ENCODE measurements at places on chromosomes 13 and 19. TPM values are rescaled to one million over a fixed set of nuclear protein-coding genes. Genes with fewer than 3 reads are reported as not detected.

TNNI3 gene
- 7,701 TPM for total RNA-seq

ERICH4 gene
- total RNA-seq: not detected

DNA sequence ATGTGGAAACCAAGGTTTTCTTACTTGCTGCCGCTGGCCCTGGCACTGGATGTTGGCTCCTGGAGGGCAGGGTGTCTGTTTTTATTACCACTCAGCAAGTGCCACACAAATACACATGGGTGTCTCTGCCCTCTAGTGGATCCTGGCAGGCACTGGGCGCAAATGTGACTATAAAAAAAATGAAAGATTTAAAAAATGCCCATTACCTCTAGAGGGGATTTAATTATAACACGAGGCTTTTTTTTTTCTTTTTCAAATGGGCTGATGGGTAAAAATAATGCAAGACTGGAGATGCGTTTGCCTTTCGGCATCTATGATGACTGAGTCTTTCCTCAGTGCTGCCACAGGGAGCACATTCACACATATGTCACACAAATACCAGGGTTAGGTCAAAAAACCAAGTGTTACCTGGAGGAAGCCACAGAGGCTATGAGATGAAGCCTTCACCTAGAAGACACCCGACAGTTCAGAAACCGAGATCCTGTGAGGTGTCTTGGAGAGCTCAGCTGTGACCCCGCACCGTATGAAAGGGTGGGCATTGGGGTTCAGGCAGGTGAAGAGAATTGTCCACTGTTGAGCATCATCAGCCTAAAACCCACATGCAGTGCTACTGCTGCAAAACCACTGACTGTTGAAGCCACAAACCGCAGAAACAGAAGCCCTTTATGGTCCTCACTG, 25.7 kb downstream of the CHAMP1 start:
- DNase-seq: peak; percentile 18
- no peak overlapping the region for H3K27ac ChIP-seq
- H3K4me3 ChIP-seq: no peak overlapping the region
- H3K36me3 ChIP-seq: no peaks in the 10 kb centered on the region
- H3K27me3 ChIP-seq: no peaks in the 10 kb centered on the region

RNF17 gene
- total RNA-seq: not detected

GRCh38 chr13:110463156-110463555, 98.4 kb downstream of the RAB20 start:
- H3K27ac ChIP-seq: no peak overlapping the region
- no peaks in the 10 kb centered on the region for H3K4me1 ChIP-seq
- H3K36me3 ChIP-seq: peaks cover 100% of the 10 kb centered on the region
- no peak overlapping the region for H3K4me3 ChIP-seq
- no peak for DNase-seq

TEKTIP1 gene
- total RNA-seq: not detected

RGCC gene
- total RNA-seq: 45.8 TPM

FFAR3 gene
- total RNA-seq: not detected

PCP2 gene
- 2.7 TPM for total RNA-seq

DNA sequence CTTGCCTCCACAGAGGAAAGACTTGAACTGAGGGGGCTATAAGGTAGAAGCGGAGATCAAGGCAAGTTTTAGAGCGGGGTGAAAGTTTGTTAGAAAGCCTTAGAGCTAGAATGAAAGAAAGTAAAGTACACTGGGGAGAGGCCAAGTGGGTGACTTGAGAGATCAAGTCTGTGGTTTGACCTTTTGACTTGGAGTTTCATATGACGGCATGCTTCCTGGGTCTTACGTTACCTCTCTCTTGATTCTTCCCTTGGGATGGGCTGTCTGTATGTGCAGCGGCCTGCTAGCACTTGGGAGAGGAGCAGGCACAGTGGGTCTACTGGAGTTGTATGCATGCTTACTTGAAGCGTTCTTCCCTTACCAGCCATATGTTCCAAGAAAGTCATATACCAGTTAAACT, 1768.5 kb downstream of the PCDH9 start:
- no peak for DNase-seq
- H3K4me1 ChIP-seq: no peaks in the 10 kb centered on the region
- no peak overlapping the region for H3K4me3 ChIP-seq

GRCh38 chr13:21583478-21583877, 20.5 kb downstream of the MICU2 start:
- H3K36me3 ChIP-seq: peaks cover 8% of the 10 kb centered on the region
- H3K4me3 ChIP-seq: no peak overlapping the region
- no peak overlapping the region for H3K27ac ChIP-seq
- no peak for DNase-seq

- DNase-seq: no peak
- no peaks in the 10 kb centered on the region for H3K36me3 ChIP-seq
- no peaks in the 10 kb centered on the region for H3K27me3 ChIP-seq
Observed at GRCh38 chr13:105597573-105597972, 937.9 kb downstream of the EFNB2 start.

DNA sequence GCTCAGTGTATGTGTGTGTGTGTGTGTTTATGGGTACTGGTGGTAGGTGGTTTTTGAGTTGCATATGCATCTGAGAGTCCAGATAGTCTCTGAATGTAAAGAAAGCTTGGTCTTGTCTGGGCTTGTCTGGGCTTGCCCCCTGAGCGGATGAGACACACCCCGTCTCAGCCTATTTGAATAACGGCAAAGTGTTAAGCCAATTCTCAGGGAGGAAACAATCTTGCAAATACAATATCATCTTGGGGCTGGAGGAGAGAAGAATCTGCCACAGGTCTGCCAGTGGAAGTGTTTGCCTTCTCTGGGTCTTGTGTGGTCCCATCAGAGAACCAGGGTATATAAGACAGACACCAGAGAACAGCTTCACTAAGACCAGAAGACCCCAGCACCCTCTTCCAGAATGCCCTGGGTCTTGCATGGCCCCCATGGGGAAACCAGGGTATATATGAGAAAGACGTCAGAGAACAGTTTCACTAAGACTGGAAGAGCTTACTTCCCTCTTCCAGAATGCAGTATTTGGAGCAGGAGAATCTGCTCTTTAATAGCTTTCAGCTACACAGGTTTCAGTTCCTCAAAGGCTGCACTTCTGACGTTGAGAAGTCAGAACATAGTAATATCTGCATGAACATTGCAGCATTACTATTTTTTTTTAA, 13.3 kb downstream of the CD70 start:
- no peaks in the 10 kb centered on the region for H3K4me1 ChIP-seq
- H3K27ac ChIP-seq: no peak overlapping the region
- no peak for DNase-seq

DNA sequence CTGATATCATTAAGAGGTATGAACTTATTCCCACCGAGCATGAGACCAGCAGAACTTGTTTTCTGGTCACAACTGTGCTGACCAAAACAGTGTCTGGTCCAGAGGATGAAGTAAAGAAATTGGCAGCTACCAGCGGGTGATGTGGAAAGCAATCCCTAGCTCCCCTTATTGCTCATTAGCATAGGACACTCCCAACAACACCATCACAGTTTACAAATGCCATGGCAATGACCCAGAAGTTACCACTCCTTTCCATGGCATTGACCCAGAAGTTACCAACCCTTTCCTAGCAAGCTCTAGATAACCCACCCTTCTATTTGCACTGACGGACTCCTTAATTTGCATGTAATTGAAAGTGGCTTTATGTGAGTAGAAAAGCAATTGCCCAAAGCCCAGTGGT, 1856.1 kb downstream of the OLFM4 start:
- no peak for DNase-seq
- no peak overlapping the region for H3K27ac ChIP-seq
- no peaks in the 10 kb centered on the region for H3K4me1 ChIP-seq
- H3K36me3 ChIP-seq: no peaks in the 10 kb centered on the region
- no peak overlapping the region for H3K4me3 ChIP-seq
- H3K27me3 ChIP-seq: no peaks in the 10 kb centered on the region

- H3K27me3 ChIP-seq: no peaks in the 10 kb centered on the region
- no peak for DNase-seq
- H3K4me1 ChIP-seq: peaks cover 2% of the 10 kb centered on the region
- H3K36me3 ChIP-seq: peaks cover 71% of the 10 kb centered on the region
- H3K4me3 ChIP-seq: no peak overlapping the region
Observed at GRCh38 chr13:32178763-32179162, 136.4 kb downstream of the ZAR1L start.

DNA sequence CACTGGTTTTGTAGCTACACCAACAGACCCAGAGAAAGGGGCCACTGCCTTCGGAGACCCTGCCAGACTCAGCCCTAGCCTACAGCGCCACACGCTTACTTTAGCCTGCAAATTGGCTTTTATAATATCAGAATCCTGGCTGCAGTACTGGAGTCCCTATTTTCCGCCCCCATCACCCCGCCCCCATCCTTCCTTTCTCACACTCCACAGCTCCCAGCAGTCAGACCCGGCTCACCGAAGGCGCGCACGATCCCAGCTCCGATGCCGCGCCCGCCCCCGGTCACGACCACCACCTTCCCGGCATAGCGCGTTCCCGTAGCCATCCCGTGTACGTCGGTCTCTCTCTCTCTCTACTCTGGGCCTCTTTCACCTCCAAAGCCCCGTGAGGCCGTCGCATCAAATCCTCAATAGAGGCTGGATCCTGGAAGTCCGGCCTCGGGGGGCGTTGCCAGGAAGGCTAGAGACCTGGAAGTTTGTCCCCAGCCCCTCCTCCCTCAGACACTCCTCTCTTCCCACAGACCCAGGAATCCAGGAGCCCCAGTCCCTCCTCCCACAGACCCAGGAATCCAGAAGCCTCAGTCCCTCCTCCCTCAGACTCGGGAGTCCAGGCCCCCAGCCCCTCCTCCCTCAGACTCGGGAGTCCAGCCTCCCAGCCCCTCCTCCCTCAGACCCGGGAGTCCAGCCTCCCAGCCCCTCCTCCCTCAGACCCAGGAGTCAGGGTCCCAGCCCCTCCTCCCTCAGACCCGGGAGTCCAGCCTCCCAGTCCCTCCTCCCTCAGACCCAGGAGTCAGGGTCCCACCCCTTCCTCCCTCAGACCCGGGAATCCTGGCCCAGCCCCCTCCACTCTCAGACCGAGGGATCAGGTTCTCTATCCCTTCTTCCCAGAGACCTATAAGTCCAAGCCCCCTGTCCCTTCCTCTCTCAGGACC, at the start of gene HSD17B14:
Gene HSD17B14 (minus strand): TSS at position 403 of the 929 bp plus-strand sequence. CDS start 80 bp downstream, at position 323.
- peak within 1 kb of the TSS; percentile 58 for H3K4me3 ChIP-seq
- no peaks in the 10 kb centered on the region for H3K27me3 ChIP-seq
- H3K27ac ChIP-seq: peak within 1 kb of the TSS; percentile 73

KCNJ14 gene
- 0.27 TPM for total RNA-seq

TOMM40 gene
- 47.3 TPM for total RNA-seq

GRCh38 chr19:49997709-49998108, 27.5 kb downstream of the VRK3 start:
- H3K27ac ChIP-seq: no peak overlapping the region
- H3K27me3 ChIP-seq: no peaks in the 10 kb centered on the region
- H3K36me3 ChIP-seq: peaks cover 100% of the 10 kb centered on the region

FAM216B gene
- 0.99 TPM for total RNA-seq

DNA sequence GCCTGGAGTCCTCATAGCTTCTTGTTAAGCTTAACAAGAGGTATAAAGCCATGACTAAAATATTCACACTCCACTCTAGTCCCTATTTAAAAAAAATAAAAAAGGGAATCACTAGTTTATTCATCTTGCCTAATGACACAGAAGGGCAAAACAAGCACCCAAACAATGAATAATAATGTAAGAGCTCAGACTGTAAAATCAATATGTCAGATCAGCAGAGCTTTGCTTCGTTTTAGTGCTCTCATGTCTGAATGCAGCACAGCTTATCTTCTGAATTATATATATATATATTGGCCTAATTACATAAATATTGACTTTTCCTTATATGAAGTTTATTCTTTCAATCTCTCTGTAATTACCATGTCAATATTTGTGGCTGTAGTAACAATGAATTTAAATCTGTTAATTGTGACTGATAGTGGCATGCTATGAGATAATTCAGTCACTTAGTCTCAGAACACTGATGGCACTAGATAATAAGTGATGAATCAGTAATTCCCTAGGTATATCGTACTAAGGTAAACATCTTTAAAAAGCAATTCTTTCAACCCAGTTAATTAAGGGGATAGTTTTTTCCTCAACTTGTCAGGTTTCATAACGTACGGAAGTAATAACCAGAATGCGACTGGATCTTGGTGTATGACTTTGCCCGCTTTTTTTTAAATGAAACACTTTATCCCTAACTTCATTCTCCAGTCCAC, 361.9 kb upstream of the GPC6 start:
- no peak for DNase-seq
- H3K27ac ChIP-seq: no peak overlapping the region
- no peaks in the 10 kb centered on the region for H3K27me3 ChIP-seq
- no peaks in the 10 kb centered on the region for H3K4me1 ChIP-seq
- no peaks in the 10 kb centered on the region for H3K36me3 ChIP-seq

DNA sequence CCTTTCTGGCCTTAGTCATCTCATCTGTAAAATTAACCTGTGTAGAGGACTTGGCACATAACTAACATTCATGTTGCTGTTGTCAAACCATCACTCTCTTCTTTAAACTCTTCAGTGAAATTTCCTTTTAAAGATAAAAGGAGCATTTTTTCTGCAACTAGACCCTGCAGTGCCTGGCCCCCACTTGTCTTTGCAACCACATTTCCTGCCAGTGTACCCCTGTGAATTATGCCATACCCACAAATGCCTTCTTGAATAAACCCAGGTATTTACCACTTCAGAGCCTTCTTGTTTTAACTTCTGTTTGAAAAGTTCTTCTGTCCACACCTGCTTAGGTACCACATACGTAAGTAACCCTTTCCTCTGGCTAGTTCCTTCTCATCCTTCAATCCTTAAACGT, 118.8 kb downstream of the CDK8 start:
- H3K27me3 ChIP-seq: no peaks in the 10 kb centered on the region
- no peaks in the 10 kb centered on the region for H3K36me3 ChIP-seq
- H3K4me1 ChIP-seq: peaks cover 5% of the 10 kb centered on the region
- H3K4me3 ChIP-seq: no peak overlapping the region

- no peaks in the 10 kb centered on the region for H3K4me1 ChIP-seq
- no peaks in the 10 kb centered on the region for H3K36me3 ChIP-seq
- H3K27ac ChIP-seq: no peak overlapping the region
- DNase-seq: no peak
- no peak overlapping the region for H3K4me3 ChIP-seq
- H3K27me3 ChIP-seq: no peaks in the 10 kb centered on the region
Observed at GRCh38 chr13:61255040-61255796, 160.4 kb downstream of the PCDH20 start.

GRCh38 chr19:49438261-49438660, 3.1 kb downstream of the SLC17A7 start:
- H3K4me1 ChIP-seq: peaks cover 16% of the 10 kb centered on the region
- H3K36me3 ChIP-seq: no peaks in the 10 kb centered on the region
- no peak overlapping the region for H3K4me3 ChIP-seq
- no peak overlapping the region for H3K27ac ChIP-seq
- peaks cover 93% of the 10 kb centered on the region for H3K27me3 ChIP-seq

DNA sequence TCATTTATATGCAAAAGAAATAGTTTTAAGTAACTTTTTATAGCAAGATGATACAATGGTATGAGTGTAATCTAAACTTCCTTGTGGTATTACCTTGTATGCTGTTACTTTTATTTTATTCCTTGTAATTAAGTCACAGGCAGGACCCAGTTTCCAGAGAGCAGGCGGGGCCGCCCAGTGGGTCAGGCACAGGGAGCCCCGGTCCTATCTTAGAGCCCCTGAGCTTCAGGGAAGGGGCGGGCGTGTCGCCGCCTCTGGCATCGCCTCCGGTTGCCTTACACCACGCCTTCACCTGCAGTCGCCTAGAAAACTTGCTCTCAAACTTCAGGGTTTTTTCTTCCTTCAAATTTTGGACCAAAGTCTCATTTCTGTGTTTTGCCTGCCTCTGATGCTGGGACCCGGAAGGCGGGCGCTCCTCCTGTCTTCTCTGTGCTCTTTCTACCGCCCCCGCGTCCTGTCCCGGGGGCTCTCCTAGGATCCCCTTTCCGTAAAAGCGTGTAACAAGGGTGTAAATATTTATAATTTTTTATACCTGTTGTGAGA, 10.2 kb downstream of the PLPPR3 start:
- H3K4me3 ChIP-seq: no peak overlapping the region
- no peak overlapping the region for H3K27ac ChIP-seq
- no peak for DNase-seq
- peaks cover 67% of the 10 kb centered on the region for H3K36me3 ChIP-seq
- peaks cover 7% of the 10 kb centered on the region for H3K4me1 ChIP-seq
- H3K27me3 ChIP-seq: no peaks in the 10 kb centered on the region

MARCHF2 gene
- 109 TPM for total RNA-seq
